GM12865 (cell line): ENCODE measurements at places on chromosomes 4 and X.

- no peak for DNase-seq
These were observed 208.4 kb downstream of the ANTXR2 start for GRCh38 chr4:79864500-79865200.

DNA sequence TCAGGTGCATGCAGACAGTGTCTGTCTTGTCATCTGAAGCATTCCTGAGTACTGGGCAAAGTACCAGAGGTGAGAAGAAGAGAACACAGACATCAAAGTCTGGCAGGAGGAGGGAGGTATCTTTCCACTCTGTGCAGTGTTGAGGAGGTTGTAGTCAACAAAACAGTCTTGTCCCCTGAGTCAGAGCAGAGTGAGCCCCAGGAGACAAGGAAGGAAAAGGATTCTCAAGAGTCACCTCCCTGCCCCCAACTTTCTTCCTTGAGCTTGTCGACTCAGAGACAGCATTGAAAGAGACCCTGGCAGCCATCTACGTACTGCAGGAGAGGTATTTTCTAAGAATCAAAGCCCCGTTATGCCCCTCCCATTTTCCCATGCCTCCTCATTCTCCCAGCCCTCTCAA lies 4.4 kb upstream of the SRPX start:
- no peak for DNase-seq

GRCh38 chr4:115219315-115219860 lies 106.0 kb upstream of the NDST4 start:
- DNase-seq, result no peak

GRCh38 chr4:16217300-16218051 lies 8.8 kb downstream of the TAPT1 start:
- peak; percentile 37 for DNase-seq

GRCh38 chr4:53905941-53906377 lies 158.4 kb downstream of the CHIC2 start:
- DNase-seq, result peak; percentile 67

DNA sequence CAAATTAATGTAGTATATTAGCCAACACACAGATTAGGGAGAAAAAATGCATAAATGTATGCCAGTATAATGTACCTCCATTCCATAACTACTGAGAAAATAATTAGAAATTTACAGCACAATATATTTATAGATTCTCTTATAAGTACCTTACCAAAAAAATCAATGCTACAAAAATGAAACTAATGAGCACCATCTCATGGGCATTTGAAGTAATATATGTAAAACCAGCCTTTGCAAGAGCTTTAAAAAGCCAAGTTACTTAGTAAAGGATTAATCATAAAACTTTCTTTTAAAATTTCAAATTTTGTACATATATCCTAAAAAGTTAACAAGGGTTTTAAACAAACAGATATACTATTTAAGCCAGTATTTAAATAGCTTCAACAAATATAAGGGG lies 43.2 kb downstream of the LRBA start:
- no peak for DNase-seq

DNA sequence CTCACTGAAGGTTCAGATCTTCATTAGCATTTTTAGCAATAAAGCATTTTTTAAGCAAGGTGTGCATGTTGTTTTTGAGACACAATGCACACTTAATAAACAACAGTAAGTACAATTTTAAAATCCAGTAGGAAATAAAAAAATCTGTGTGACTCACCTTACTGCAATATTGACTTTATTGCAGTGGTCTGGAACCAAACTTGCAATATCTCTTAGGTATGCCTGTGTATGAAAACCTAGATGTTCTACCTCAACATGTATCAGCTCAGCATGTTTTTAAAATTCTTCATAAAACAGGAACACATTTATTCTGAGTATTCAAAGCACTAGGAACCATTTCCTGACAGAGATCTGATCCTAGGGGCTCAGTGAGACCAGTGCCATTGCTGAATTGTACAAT lies 26.7 kb downstream of the NR0B1 start:
- DNase-seq, result no peak

DNA sequence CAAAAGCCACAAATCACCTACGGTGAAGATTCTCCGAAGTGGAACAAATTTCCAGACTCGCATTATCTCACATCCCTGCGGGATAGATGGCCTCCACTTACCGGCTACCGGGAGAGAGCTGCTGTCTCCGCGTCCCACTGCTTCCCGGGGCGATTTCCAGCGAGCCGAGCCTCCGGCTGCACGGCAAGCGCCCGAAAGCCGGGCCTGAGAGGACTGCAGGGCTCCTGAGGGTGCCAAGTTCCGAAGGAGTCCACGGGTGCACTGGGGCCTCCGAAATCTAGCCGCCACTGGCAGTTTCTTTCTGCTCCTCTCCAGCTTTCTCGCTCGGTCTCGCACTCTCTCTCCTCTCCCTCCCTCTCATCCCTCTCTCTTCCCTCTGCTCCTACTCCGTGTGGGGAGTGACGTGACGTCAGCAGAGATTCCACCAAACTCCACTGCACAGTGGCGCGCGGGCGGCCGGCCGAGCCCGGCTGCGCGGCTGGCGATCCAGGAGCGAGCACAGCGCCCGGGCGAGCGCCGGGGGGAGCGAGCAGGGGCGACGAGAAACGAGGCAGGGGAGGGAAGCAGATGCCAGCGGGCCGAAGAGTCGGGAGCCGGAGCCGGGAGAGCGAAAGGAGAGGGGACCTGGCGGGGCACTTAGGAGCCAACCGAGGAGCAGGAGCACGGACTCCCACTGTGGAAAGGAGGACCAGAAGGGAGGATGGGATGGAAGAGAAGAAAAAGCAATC lies 14.0 kb upstream of the PITX2 start:
- no peak for DNase-seq

GRCh38 chrX:43973249-43974099 lies at the start of gene NDP:
NDP (minus strand) TSS chrX:43973390; CDS start chrX:43958645, 14,745 bp downstream.
- DNase-seq, result no peak

DNA sequence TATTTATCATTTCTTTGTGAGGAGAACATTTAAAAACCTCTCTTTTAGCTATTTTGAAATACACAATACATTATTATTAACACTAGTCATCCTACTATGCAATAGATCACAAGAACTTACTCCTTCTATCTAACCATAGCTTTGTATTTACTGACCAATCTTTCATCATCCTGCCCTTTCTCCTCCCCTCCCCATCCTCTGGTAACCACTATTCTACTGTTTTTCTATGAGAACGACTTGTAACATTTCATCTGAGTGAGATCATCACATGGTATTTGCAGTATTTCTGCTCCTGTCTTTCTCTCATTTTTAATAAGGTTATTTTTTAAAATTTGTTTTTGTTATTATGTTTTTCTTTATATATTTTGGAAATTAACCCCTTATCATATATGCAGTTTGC lies 331.8 kb downstream of the TEX13C start:
- no peak for DNase-seq

GRCh38 chr4:140691369-140691768 lies 64.8 kb downstream of the TBC1D9 start:
- no peak for DNase-seq

DNA sequence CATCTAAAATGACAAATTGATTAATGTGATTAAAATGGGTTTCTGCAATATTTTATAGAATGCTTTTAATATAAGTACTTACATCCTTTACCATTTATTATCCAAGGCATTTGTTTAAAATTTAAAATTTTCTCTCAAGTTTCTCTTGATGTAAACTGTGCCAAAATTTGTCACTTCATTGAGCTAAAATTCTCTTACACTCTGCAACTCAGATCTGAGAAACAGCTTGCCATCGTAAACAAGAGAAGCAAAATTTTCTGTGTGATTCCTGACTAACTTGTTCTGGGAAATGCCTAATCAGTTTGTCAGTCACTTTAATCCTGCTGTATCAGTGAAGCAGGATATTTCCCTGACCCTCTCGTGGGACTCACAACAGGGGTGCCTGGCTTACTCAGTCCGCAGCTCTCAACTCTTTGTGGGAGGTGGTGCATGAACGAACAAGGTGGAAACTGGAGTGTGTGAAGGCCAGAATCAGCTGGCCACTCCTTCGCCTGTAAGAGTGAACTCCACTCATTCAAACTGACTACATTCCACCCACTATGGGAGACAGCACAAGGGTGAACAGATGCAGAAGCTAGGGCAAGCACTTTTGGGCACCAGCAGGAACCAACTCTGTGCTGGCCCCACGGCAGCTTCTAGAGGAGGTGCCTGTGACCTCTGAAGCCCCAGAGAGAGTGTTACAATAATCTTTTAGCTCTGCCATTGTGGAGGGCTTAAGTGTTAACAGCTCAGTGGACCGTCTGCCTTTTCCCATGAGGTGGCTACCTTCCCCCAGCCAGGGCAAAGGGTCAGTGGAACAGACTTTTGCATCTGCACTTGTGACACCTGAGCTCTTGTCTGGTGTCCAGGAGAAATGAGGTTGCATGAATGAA lies 349.4 kb downstream of the FAT4 start:
- DNase-seq, result no peak

DNA sequence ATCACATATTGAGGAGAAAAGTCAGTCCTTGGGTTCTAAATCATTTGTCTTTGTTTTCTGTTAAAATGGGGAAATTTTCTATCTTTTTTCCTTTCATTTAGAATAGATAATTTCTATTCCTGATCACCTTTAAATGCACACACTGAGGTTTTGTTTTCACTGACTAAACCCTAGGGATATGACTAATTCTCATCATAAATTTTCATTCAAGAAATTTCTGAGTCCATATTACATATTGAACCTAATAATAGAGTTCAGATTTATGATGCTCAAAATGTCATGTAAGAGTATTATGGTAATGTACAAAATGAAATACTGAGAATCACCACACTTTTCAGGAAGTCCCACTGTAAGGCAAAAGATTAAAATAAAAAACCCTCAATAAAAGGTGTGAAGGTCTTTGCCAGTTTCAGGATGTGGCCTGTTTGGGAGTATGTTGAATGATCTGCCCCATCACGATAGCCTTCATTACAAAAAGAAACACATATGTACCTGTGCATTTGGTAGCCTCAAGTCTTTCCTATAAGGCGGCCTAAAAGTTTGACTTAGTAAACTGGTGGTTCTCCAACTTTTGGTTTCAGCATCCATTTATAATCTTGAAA lies 49.4 kb downstream of the LEF1 start:
- DNase-seq, result peak; percentile 32
